ENCODE measurements at places on chromosomes 5 and 9.

DNA sequence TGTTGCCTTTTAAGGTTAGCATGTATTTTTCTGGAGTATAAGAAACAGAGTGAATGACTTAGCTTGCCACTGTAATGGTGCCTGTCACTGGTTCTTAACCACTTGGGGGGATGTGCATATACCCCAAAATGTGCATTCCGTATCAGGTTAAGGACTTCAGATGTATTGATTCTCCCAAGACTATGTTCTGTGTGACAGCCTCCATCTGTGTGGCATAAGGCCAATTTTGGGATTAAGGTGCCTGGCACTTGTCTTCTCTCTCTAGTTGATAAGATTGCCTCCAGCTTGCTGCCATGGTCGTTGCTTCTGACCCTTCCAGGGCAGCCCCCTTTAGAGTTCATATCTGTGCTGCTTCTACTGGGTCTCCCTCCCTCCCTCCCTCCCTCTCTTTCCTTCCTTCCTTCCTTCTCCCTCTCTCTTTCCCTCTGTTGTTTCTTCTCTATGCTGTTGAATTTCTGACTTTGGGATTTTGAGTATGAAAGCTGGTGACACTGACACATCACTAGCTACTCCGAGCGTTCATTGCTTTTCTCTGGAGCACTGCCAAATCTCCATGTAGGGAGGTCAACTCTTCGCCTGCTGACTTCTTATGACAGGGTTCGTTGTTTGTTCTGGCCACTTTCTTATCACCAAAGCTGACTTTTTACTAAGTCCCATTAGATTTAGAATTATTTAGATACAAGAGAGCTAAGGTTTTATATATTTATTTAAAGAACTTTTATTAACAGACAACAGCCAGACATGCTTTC lies 31.0 kb downstream of the TNFAIP8 start:
- DNase-seq, result no peak

DNA sequence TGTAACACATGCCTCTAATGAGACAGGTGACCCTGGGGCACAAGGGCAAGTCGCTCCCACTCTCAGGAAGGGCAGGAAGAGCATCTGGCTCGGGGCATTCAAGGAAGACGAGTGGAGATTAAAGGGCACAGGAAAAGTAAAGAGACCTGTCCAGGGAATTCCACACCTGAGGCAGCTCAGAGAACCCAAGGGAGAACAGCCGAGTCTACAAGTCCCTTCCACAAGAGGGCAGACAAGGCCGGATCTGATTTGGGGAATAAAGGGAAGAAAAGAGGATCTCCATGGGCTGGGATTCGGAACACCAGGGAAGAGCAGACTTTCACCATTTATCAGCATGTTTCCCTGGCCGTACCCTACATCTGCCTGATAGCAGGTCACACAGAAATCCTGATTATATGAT lies 28.1 kb downstream of the GPX3 start:
- DNase-seq, result no peak

GRCh38 chr5:137730336-137730735 lies 5.6 kb downstream of the KLHL3 start:
- no peak for DNase-seq

DNA sequence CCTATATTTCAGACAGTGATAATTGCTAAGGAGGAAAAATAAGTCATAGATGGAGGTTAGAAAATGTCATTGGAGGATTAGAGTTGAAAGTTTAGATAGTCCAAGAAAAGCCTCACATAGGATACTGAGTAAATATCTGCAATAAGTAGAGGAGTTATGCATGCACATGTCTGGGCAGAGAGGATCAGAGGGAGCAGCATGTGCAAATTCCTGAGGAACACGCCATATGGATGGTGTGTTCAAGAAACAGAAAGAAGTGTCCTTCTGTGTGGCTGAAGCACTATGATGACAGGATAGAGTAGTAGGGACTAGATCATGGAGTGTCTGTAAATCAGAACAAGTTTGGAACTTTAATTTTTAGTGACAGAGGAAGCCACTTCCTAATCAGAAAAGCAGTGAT lies 52.2 kb downstream of the SGCD start:
- DNase-seq, result no peak

DNA sequence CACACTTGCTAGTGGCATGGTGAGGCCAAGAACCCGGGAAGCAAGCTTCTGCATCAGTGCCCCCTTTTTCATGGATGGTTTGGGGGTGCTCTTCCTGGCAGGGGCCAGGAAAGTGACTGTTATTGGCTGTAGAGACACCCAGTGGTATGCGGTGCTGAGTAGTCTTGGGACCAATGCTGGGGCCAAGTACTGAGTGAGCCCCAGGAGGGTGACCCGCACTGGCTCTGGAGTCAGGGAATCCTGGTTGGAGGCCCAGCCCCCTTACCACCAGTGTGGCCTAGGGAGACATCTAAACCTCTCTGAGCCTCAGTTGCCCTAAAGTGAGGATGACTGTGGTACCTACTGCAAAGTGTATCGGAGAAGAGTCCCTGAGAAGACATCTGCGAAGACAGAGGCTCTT lies 41.2 kb upstream of the SYNPO start:
- DNase-seq, result no peak
